Heart left ventricle (tissue), 16 donors: ENCODE measurements at places on chromosomes 11 and 22. TPM values are rescaled to one million over a fixed set of nuclear protein-coding genes. Genes with fewer than 3 reads are reported as not detected.

DNA sequence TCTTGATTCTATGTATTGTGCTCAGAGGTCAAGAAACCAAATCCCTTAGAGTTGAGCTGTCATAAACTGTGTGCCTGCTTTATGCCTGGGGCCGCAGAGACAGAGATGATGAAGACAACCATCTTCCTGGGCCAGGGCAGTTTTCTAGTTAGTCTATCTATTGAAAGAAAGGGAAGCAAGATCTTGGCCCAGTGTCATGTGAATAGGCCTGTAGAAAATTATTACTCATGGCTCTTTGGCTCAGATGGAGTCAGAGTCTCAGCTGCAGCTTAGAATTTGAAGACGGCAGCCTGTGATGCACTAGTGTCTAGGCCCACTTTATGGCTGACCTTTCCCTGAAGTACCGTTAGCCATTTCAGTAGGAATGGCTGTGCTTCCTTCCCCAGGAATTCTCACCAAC lies 112.0 kb downstream of the DBX1 start:
- no peak for DNase-seq

DNA sequence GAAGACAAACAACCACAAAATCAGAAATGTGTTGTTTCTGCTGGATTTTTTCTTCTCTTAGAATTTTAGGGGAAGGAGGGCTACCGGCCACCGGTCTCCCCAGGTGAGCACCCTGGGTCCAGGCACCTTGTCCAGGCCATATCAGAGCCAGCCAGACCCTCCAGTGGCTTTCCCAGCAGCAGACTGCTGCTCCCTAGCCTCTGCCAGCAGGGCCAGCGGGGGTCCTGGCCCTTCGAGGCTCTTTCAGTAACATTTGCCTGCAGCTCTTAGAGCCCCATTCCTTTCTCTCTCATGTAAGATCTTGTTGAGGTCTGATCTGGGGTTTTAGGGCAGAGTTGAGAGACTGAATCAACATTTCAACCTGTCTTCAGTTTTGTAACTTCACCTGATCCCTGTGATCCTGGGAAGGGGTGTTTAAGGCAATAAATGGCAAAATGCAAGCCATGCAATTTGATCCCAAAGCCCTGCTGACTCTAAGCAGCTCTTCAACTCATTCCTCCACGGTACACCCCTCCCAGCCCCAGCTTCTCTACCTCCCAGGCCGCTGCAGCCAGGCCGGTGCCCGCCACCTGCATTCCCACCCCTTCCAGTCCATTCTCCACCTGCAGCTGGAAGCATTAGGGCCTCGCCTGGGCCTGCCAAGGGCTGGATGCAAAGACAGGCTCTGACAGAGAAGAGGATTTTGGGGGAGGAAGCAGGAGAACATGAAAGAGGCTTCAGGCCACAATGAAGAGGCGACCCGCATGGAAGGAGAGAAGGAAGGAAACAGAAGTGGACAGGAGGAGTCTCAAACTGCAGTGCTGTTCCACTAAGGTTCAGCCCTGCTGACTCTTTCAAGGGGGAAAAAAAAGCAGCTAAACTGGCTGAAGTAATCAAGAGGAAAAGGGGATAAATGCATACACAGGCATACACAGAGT lies 113.0 kb upstream of the FGF3 start:
- DNase-seq, result peak; percentile 42

DNA sequence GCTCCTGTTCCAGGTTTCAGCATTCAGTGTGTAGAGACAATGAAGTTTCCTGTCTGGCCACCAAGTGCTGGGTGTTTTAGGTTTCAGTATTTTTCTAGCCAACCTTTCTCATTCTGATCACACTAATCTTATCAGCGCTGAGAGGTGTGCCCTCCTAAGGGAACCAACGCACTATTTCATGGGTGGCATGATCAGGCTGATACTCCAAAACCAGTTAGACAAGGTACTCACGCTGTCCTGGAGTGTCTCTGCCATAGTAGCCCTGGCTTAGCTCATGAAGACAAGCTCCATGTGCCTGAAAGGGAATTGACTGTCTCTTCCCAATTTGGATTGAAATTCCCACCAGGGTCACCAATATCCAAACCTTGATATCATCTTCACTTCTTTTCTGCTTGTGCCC lies 8.0 kb upstream of the RAB38 start:
- no peak for DNase-seq

- DNase-seq, result no peak
Measured at GRCh38 chr11:57318178-57318577, 6.6 kb downstream of the TNKS1BP1 start.

- DNase-seq, result no peak
Measured at GRCh38 chr11:3622521-3622920, 19.3 kb downstream of the ART5 start.

DNA sequence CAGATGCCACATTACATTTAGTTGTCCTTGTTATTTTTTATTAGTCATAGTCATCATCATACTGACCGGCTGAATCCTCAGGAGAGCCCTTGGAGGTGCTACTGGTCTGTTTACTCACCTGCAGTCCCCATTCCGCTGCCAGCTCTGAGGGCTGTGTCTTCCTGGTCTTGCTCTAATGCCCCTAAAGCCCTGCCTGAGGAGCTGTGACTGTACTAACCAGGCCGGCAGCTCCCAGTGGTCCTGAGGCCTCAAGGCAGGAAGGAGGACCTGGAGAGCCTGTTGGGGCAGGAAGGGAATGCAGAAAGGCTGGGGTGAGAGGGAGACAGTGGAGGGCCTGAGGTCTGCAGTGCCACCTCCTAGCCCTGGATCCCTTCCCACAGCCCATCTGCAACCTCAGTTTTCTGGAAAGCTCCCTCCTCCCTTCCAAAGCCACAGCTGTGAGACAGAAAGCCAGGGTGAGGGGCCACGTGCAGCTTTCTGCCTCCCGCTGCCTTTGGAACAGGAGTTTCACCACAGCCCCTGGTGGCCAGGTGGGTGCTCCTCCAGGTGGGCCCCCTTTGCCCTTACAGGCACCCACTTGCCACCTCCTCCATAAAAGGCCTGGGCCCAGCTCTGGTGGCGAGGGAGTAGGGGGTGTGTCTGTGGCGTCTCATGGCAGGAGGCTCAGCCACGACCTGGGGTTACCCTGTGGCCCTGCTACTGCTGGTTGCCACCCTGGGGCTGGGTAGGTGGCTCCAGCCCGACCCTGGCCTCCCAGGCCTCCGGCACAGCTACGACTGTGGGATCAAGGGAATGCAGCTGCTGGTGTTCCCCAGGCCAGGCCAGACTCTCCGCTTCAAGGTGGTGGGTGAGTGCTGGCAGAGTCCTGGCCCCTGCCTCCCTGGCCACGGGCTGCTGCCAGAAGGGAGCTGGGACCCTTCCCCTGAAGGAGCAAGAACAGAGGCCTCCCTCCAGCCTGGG lies at the start of gene ZP1:
ZP1 (plus strand) TSS at position 632 of the 960 bp plus-strand sequence; CDS start at position 652, 20 bp downstream.
- DNase-seq, result peak; percentile 10

DNA sequence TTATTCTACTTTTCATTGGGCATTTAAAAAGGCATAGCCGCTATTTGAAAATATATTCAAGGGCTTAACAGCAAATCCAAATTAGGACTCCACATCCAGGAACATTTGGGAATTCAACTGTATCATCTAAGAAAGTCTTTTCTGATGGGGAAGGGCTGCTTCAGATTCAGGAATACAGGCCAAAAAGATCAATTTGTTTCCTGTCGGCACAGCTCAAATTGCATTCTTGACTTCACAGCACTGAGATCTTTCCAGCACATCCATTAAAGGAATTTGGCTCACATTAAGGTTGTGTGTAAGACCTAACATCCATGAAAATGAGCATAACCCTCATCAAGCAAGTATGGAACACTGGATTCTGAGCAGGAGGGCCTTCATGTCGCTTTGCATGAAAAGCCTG lies 1169.5 kb upstream of the CCDC90B start:
- DNase-seq, result no peak

DNA sequence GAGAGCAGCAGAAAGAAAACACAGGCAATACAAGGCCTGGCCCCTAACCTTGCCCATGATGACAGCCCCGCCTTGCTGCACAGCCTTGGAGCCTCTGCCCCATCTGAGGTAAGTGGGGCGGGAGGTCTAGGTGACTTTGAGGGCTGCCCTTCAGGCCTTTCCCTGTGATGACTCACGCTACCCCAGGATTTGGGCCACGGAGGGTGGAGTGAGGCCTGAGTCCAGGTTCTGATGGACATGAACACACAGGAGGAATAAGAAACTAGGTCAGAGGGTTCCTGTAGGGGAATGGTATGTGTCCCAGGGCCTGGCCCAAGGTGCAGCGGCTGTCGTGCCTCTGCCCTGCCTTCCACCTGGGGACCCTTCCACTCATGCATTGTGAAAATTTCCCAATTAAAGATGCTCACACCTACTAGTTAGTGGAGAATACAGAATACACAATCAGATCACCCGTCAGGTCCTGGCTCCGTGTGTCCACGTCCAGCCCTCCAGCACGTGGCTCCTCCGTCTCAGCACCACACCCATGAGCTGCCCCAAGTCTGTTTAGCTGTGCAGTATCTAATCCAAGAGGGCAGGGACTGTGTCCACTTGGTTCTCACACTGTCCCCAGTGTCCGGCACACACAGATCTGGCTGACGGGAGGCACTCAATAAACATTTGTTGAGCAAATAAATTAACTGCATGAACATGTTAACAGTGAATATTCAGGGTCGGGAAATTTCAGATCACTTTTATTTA lies 111.0 kb downstream of the CHST1 start:
- DNase-seq, result no peak

Gene TSPAN18
- total RNA-seq, result 107 TPM

Gene NOX4
- total RNA-seq, result 2.4 TPM
